ENCODE measurements at places on chromosomes 2 and 18. TPM values are rescaled to one million over a fixed set of nuclear protein-coding genes. Genes with fewer than 3 reads are reported as not detected.

DNA sequence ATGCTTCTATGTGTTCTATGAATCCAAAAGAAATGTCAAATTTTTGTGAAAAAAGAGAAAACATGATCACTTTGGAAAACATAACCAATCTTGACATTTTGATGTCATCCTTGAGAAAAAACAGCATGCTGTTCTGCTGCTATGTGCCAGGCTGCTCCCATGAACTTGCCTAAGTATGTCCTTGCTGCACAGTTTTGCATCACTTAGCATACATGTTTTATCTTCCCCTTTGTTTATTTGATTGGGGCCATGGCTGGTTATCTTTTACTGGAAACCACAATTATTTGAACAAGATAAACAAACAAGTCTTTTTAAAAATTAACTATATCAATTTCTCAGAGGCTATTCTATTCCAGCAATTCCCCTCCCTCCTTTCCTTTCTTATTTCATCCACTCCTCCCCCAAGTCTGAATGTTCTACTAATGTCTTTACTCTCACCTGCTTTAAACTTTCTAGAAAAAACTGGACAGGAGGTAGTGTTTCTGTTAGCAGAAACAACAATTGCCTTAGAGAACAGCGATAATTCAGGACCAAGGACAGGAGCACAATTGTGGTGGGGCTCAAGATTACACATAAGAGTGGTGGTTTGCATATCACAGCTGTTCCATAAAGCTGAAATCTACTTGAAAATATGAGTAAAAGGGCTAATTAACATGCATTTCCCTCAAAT lies 6.7 kb downstream of the AOX1 start:
- DNase-seq, result peak; percentile 17

DNA sequence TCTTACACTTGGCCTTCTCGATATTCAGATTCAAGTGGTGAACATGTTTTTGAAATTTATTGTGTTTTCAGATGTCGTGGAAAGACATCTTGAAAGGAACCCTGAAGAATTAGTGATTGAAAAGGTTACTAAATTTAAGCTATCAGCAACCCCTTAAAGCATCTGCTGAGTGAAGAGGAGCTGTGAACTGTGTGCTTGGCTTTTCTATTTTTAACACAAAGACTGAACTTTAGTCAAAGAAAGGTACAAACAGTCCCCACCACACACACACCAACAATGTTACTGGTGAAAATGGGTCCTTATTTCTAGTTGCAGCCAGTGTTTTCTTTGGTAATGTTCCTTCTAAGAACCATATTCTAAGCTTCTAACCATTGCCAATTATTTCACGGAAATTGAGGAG lies 95.1 kb downstream of the CYRIA start:
- DNase-seq, result no peak

GRCh38 chr18:52341608-52342381 lies 1.8 kb downstream of the DCC start:
- peak; percentile 34 for DNase-seq

DNA sequence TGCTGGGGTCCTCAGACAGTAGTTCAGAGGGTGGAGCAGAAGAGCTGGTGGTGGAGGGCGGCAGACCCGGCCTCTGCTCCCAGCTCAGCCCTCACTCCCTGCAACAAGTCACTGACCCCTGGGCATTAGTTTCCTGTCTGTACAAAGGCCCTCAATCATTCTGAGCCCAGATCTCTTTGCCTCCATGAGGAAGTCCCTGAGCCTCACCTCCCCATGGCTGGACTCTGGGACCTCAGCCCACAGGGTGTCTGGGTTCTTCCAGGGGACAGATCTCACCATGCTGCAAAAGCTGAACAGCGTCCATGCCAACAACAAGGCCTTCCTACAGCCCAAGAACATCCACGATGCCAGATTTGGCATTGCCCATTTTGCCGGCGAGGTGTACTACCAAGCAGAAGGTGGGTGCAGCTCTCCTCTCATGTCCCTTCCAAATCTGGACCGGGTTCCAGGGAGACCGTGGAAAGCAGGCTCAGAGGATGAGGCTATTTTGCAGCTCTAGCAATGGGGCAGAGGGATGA lies 49.1 kb downstream of the MYO7B start:
- no peak for DNase-seq

- DNase-seq, result no peak
These were observed 135.8 kb downstream of the HAUS1 start for GRCh38 chr18:46239998-46240397.

DNA sequence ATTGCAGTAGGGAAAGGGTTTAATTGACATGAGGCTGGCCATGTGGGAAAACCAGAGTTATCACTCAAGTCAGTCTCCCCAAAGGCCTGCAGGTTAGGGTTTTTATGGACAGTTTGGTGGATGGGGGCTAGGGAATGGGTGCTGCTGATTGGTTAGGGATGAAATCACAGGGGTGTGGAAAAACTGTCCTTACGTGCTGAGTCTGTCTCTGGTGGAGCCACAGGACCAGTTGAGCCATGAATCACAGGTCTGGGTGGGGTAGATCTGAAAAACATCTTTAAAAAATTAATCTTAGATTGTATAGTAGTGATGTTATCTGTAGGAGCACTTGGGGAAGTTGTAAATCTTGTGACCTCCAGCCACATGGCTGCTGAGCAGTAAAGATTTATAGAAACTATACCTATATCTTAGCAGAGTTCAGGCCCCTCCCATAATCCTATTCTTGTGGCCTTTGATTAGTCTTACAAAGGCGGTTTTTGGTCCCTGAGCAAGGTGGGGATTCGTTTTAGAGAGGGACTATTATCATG lies 139.6 kb downstream of the COMMD1 start:
- no peak for DNase-seq

DNA sequence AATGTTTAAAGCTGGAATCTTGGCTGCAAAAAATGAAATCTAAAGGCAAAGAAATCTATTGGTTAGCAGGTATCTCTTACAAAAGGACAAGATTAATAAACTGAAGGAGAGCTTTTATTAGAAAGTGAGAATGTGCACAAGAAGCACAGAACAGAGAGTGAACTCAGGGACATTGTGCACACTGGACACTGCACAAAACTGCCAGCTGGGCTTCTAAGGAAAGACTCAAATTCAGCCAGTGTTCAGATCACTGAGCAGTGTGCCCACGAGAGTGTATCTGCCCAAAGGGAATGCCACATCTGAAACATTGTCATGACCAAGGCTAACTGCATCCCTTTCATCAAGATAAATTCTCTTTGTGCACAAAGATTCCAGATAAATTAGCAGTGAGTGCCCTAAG lies 129.7 kb upstream of the KCNH7 start:
- no peak for DNase-seq

GRCh38 chr2:101111917-101112771 lies 39.0 kb downstream of the TBC1D8 start:
- DNase-seq, result no peak

- no peak for DNase-seq
These were observed 49.3 kb upstream of the RAB6D start for GRCh38 chr2:131413148-131413747.

DNA sequence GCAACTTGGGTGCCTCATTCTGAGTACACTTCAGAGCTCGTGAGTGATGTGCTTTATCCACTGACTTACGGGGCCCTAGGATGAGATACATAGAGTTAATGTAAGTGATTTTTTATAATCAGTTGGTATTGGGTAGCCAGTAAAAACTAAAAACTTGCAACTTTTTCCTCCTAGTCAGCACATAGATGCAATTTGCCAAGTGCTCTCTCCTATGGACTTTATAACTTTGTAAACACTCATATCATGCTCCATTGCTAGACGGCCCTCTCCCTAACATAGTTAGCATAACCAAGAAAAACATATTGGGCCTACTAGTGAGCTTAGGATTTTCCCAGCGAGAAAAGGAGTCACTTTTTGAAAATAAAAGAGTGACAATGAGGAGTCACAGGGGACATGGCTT lies 60.4 kb downstream of the PLB1 start:
- DNase-seq, result no peak

- no peak for DNase-seq
These were observed 174.9 kb downstream of the RAB3GAP1 start for GRCh38 chr2:135226961-135227360.

- no peak for DNase-seq
These were observed 465.2 kb upstream of the HS6ST1 start for GRCh38 chr2:128783896-128784295.

GRCh38 chr2:20330192-20330591 lies 20.5 kb downstream of the PUM2 start:
- DNase-seq, result no peak

- DNase-seq, result peak; percentile 44
These were observed 216.3 kb upstream of the DTNA start for GRCh38 chr18:34493566-34494358.

GRCh38 chr2:121502781-121503180 lies 27.9 kb upstream of the RNU4ATAC start:
- no peak for DNase-seq

DNA sequence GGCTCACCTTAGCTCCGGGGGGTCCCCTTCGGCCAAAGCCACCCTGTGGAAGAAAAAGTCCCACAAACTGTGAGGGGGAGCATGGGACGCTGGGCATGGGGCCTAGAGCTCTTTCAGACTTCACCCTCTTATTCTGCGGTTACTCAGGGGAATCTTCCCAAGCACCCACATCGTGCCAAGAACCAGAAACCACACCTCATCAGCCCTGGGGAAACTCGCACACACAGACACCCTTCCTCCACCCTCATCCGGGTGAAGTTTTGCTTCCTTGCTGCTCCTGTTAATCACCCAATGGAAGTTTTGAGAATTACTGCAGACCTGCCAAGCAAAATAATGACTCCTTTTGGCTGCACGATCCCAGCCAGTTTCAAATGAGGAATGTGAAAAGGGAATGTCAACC lies 59.1 kb downstream of the COL6A3 start:
- DNase-seq, result no peak

DNA sequence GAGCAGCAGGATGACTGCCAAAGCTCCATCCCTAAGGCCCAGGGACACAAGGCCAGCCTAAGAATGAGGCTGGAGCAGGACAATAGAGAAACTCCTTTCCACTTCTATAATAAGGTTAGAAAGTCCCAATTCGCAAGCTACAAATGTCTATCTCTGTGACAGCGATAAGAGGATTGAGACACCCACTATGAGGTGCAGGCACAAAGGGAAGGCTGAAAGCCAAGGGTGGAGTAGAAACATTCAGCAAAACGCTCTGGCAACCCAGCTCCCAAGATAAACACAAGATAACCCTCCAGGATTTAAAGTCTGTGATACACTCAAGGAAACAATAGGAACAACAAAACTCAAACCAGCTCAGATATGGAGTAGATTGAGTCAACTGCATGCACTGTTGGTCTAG lies 418.0 kb upstream of the UBE2E3 start:
- no peak for DNase-seq

GRCh38 chr18:9643549-9643948 lies 29.2 kb upstream of the PPP4R1 start:
- DNase-seq, result no peak

- DNase-seq, result no peak
These were observed 300.4 kb upstream of the FANCL start for GRCh38 chr2:58541511-58541910.

- no peak for DNase-seq
These were observed 203.3 kb downstream of the SNTG2 start for GRCh38 chr2:1153920-1154319.

GRCh38 chr2:151651274-151651673 lies 83.0 kb downstream of the NEB start:
- no peak for DNase-seq

GRCh38 chr2:55805686-55806085 lies 112.0 kb upstream of the PNPT1 start:
- DNase-seq, result no peak

- no peak for DNase-seq
These were observed 119.7 kb downstream of the UPP2 start for GRCh38 chr2:158221063-158222020.

GRCh38 chr18:69715191-69715795 lies 232.4 kb downstream of the CD226 start:
- no peak for DNase-seq

The TUBA4B gene
- not detected for total RNA-seq

The VWA3B gene
- total RNA-seq, result not detected

The SCYGR4 gene
- not detected for total RNA-seq

The SLC16A14 gene
- 0.18 TPM for total RNA-seq

The SNORC gene
- 5.6 TPM for total RNA-seq

The WIPF1 gene
- 62.8 TPM for total RNA-seq

The LIPG gene
- 19.6 TPM for total RNA-seq

The MOCOS gene
- 0.56 TPM for total RNA-seq

The ACVR1C gene
- 0.10 TPM for total RNA-seq

The ITGB6 gene
- total RNA-seq, result not detected

The CNDP1 gene
- not detected for total RNA-seq

The ITGA4 gene
- total RNA-seq, result 5.7 TPM

The PROKR1 gene
- 0.38 TPM for total RNA-seq

The NPPC gene
- 11.4 TPM for total RNA-seq

The MDH1B gene
- total RNA-seq, result 2.3 TPM

The GTF2A1L gene
- not detected for total RNA-seq

The CDH2 gene
- total RNA-seq, result 162 TPM

The SERPINB4 gene
- total RNA-seq, result 0.41 TPM

Measured in endothelial cell (in vitro differentiated cells).